Activated naive CD4-positive, alpha-beta T cell treated with anti-CD3 and anti-CD28 coated beads, Interleukin-2, amount 50 U/mL, for 16 hours (primary cell): ENCODE measurements at places on chromosomes 7 and 10.

- no peak for DNase-seq
Observed at GRCh38 chr7:150998341-150998740, 7.5 kb downstream of the NOS3 start.

DNA sequence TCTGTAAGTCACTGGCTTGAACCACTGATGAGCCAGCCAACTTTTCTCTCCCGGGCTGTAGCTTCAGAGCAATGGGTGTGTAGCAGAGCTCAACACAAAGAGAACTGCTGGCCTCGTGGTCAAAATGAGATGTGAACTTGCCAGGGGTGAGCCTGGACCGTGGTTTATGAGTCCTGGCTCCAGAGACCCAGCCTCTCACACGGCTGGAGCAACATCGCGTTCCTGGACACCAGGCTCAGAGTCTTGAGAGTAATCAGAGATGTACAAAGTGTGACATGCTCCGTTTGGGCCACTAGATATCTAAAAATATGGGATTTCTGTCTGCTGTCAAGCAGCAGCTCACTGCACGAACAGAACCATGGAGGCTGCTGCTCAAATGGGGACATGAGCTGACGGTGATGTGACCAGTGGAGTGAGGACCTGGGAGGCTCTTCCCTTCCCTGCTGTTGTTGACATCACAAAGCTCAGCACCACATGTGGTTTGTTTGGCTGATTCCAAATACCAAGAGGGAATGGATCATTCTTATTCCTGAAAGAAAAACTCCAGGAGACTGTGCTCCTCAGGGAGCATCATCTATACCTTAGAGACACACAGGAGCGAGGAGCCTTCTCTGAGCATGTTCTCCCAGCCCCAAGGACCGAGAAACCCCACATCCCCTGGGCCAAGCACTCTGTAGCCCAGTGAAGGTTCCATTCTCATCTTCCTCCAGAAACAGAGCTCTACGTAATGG is 9.2 kb upstream of the SVIL start:
- no peak for DNase-seq

- DNase-seq: no peak
Observed at GRCh38 chr7:82839555-82839954, 323.1 kb downstream of the PCLO start.

- DNase-seq: no peak
Observed at GRCh38 chr10:119138346-119139306, 26.9 kb downstream of the SFXN4 start.

DNA sequence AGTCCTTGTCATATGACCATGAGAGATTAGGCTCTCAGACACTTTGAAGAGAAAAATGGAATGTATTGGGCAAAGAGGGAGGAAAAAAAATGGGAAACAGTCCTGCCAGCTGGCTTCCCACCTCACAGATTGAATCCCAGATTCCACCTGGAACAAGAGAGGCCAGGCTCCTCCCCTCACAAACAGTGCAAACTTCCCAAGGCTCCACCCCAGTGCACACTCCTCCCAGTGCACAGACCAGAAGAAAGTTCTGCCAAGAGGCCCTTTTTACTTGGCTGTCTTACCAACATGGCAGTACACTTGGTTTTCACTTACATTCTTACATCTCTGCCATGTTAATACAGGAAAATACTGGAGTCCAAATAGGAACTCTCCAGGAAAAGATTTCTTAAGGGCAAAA is 202.3 kb downstream of the AHR start:
- no peak for DNase-seq

DNA sequence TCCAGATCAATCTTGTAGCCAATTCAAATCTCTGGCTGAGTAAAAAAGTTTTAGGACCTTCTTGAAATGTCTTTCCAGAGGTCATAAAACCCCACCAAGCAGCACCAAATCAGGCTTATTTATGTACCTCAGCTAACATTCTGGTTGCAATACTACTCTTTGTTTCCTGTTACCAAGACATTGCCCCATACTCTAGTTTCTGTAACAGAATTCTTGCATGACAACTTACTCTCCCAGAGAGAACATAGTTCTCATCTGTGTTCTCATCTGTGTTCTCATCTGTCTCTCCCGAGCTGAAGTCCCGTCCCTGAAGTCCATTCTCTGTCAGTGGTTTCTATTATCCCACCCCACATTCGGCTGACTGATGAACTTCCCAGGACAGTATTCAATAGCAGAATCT is 1285.1 kb downstream of the XPNPEP1 start:
- DNase-seq: no peak
